ENCODE measurements at places on chromosomes 11 and 22.

DNA sequence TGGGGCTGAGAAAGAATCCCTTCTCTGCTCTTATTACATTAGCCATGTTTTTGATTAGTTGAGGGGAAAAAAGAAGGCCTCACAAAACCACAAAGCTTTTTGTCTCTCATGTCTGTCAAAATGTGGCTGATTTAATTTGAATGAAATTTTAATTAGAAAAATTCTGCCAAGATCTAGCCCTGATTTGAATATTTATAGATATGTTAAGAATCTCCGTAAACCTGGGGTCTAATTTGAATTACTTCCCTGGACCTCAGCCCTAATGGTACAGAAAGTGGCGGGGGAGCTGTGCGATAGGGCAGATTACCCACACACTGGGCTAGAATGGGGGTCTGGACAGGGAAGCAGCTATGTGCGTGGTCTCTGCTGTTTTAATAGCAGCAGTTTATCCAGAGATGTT is 141.3 kb upstream of the TTC12 start:
- no peak for DNase-seq

- no peak for DNase-seq
These were observed 47.9 kb upstream of the SUSD2 start for GRCh38 chr22:24133187-24133965.

DNA sequence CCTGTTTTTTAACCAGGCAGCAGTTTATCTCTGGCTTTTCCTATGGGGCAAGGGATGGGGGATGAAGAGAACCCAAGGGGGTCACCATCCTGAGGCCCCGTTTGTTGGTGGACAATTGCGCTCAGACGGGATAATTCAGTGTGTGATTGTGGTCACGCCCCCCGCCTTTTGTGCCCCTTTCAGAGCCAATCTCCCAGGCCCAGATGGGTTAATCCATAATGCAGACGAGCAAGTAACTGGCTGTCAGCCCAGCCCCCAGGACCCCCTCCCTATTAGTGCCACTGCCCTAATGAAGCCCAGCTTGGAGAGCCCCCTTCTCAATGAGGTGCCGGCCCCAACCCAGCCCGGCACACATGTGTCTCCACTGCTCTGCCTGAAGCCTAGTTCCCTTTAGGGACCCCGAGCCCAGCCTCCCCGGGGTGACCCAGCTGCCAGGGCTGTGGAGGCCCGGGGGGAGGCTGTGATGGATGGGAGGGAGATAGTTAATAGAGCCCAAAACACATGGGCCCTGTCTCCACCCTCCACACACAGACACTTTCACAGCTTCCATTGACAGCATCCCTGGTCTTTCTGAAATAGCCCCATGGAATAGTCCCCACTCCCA is 19.1 kb upstream of the ROBO3 start:
- DNase-seq, result no peak

- no peak for DNase-seq
These were observed 2001.0 kb downstream of the LRRC4C start for GRCh38 chr11:39458481-39458880.

- DNase-seq, result no peak
These were observed 37.3 kb downstream of the PAMR1 start for GRCh38 chr11:35488117-35488516.

DNA sequence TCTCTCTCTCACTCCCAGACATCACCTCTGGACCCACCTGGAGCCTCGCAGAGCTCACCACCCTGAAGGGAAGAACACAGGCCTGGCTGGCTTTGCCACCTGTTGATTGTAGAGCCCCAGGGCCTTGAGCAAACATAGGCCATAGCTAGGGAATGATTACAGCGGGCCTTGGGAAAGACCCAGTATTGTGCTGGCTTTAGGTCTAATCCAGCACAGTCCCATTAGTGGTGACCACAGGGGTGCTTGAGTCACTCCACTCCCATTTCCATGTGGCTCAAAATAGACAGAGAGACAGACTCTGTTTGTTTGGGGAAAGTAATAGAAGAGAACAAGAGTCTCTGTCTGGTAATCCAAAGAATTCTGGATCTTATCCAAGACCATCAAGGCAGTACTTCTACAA is 42.7 kb upstream of the FAM181B start:
- no peak for DNase-seq

Data from Kasumi-1 (cell line).